ENCODE measurements at places on chromosomes 6 and 20.

GRCh38 chr20:19886661-19887288 lies 128.7 kb downstream of the RIN2 start:
- DNase-seq = no peak
- H3K4me3 ChIP-seq = no peak overlapping the region
- no peaks in the 10 kb centered on the region for H3K36me3 ChIP-seq

DNA sequence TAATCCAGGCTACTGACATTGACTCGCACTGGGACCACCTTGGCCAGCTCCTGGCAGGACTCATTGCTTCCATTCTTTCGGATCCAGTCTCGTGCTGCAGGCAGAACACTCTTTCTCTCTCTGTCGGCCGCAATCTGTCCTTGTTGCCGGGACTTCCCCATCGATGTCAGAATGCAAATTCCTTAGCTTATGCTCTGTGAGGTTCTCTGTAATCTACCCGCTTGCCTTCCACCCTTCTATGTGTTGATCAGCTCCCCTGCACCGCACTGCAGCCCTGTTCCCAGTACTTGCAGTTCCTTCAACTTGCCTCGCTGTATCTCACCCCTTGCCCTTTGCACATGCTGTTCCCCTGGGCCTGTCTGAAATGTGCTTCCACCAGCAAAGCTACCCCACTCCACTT lies 182.0 kb downstream of the PHACTR1 start:
- H3K4me1 ChIP-seq = no peaks in the 10 kb centered on the region
- no peaks in the 10 kb centered on the region for H3K36me3 ChIP-seq
- H3K4me3 ChIP-seq = no peak overlapping the region
- H3K27ac ChIP-seq = no peak overlapping the region

DNA sequence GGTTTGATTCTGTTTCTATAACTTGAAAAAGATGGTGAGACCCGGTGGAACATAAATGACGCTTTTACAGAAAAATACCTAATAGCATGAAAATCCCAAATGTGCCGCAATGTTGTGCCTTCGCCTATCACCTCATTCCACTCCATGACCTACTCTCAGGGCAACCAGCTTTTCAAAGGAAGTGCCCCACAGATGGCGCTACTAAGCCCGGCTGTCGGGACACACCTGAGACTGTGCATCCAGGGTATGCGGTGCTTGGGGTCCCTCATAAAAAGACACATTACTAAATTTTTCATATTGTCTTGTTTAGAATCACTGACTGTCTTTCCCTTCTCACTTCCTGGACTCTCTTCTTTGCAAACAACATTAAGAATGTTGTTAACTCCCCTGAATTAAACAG lies 145.5 kb upstream of the RPS6KA2 start:
- H3K4me3 ChIP-seq = no peak overlapping the region
- H3K4me1 ChIP-seq = peaks cover 15% of the 10 kb centered on the region
- H3K27me3 ChIP-seq = peaks cover 8% of the 10 kb centered on the region
- H3K36me3 ChIP-seq = no peaks in the 10 kb centered on the region
- H3K27ac ChIP-seq = no peak overlapping the region
- DNase-seq = peak; percentile 17

DNA sequence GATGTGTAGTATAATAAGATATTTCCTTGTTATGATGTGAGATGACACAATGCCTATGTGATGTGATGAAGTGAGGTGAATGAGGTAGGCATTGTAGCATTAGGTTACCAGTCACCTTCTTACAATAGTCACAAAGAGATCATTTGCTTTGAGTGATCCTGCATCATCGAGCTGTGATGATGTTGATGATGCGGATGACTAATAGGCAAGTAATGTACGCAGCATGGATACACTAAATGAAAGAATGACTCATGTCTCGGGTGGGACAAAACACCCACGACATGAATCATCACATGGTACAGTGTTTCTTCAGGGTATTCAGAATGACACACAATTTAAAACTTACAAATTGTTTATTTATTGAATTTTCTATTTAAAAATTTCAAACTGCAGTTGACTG lies 806.3 kb upstream of the GJE1 start:
- no peaks in the 10 kb centered on the region for H3K36me3 ChIP-seq
- H3K27ac ChIP-seq = no peak overlapping the region
- H3K4me3 ChIP-seq = peak overlapping the region; percentile 28

Measured in activated CD8-positive, alpha-beta T cell treated with anti-CD3 and anti-CD28 coated beads, Interleukin-2, amount 10 ng/mL, durations not matched to agents 7 days and 5 days (primary cell).